Activated T-helper 2 cell treated with anti-CD3 and anti-CD28 coated beads, Interferon-gamma antibody, Interleukin-2, Interleukin-4, amounts not matched to agents 10 μg/mL and 5 μg/mL and 100 μg/mL, durations not matched to agents 14 hours and 24 hours and 36 hours (primary cell): ENCODE measurements at places on chromosomes 1 and 21.

GRCh38 chr1:33372677-33373076 is 51.8 kb upstream of the A3GALT2 start:
- no peak for DNase-seq

GRCh38 chr1:9835758-9836631 is 12.2 kb upstream of the CLSTN1 start:
- DNase-seq, result no peak

- DNase-seq, result no peak
Observed at GRCh38 chr1:183821889-183822611, 17.1 kb downstream of the RGL1 start.

DNA sequence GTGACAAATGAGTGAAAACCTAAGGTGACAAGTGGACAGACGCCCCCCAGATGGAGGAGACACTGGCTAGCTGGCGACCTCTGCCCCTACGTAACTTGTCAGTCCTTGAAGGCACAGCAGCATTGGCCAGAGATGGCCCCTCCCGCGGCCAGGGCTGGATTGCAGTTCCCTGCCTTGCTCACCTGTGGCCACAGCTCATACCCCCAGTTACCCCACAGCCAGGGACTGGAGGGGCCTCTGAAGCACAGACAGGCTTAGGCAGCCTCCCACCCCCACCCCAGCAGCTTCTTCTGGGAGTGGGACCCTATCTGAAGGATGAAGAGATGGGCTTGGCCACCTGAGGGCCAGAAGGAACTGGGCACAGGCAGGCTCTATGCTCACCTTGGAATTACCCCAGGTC is 3.7 kb downstream of the HES3 start:
- no peak for DNase-seq

DNA sequence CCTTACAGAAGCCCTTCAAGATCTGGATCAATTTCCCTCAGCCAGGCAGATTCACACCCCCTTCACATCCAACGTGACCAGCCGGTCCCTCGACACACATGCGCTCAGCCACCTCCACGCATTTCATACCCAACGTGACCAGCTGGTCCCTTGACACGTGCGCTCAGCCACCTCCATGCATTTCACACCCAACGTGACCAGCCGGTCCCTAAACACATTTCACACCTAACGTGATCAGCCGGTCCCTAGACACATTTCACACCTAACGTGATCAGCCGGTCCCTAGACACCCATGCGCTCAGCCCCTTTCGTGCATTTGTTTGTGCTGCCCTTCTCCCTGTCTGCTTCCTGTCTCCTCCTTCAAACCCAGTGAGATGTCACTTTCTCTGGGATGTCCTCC is 8.8 kb upstream of the PAFAH2 start:
- no peak for DNase-seq

DNA sequence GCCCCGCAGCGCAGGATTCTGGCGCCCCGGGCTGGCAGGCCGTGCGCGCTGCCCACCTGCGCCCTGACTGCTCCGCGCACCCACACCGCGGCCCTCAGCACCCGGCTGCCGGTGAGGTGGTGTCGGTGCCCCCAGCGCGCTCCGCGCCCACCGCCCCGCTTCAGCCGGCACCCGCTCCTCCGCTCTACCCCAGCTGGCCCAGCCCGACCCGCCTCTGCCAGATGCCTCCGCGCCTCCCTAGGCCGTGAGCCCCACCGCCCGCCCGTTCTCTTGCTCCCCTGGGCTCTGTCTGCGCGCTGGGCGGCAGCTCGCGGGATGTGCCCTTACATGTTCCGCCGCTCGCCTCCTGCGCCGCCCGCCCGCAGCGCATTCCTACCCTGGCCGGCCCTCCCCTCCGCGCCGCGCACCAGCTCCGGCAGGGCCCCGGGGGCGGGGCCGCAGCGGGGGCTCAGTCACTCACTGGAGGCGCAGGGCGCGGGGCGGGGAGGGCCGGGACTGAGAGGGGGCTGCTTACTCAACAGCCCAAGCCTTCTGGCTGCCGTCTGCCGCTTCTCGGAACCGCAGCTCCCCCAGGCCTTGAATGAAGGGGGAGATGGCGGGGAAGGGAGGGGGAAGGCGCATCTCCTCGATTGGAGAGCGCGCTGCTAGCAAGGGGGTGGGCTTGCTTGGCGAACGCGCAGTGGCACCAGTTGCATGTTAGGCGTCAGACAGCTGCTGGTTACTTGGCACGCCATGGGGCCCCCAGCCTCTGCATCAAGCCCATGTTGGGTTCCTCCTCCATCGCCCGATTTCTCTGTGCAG is at the start of gene PHLDA3:
TSS of gene PHLDA3 (minus strand) at position 345 of the 801 bp plus-strand sequence. CDS start 402 bp downstream, outside the sequence.
- peak; percentile 62 for DNase-seq

- DNase-seq, result no peak
Observed at GRCh38 chr1:35768350-35769187, 1.2 kb downstream of the CLSPN start.

- DNase-seq, result no peak
Observed at GRCh38 chr1:33377756-33378155, 53.1 kb downstream of the PHC2 start.
